ENCODE measurements at places on chromosomes 5 and 9. TPM values are rescaled to one million over a fixed set of nuclear protein-coding genes. Genes with fewer than 3 reads are reported as not detected.

GRCh38 chr5:83924171-83924570, 203.5 kb upstream of the HAPLN1 start:
- DNase-seq = no peak

The HMGXB3 gene
- 22.6 TPM for total RNA-seq

DNA sequence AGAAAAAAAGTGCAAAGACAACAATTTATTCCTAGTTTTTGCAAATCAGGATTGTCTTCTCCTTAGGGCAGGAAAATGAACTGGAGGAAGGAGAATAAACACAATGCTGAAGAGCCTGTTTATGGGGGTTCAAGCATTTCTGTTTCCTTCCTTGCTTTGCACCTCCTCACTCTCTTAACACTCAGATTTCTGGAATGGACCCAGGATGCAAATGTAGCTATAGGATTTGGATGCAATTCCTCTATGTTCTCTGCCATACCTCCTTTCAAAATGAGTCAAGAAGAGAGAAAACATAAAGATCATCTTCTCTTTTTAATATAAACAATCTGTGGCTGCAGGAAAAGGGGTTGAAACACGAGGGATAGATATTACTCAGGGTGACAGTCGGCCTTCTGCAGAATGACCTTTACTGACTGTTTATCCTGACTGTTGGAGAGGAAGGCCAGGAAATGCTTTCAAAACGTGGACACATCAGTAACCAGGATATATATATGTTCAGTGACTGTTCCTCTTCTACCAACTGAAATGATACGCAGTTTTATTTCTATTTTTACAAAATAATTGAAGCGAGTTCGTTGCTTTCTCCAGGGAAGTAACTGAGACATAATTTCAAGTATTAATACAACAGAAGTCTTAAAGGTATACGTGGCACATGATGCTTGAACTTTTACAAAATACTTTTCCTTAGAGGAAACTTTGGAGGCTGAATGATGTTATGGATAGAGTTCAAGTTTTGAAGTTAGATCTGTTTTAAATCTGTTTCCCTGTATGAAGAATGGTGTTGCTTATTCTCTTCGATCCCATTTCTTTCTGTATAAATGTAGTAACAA, 44.4 kb downstream of the ACTBL2 start:
- DNase-seq = no peak

DNA sequence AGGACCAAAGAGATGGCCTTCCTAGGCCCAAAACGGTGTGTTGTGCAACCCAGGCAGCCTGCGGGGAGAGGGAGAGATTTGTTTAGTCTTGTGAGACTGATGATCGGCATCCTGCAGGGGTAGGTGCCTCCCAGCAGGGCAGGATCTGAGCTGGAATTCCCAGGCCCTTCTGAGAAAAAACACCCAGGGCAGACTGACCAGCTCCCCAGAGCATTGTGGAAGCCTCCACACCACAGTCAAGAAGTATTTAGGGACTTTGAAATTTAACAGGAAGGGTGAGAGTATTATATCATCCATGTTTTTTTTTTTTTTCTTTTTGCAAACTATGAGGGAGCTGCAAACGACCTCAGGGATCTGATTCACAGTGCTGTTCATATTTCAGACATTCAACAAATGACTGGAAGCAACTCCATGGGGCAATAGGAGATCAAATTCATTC, 104.5 kb upstream of the LHFPL2 start:
- DNase-seq = no peak

- DNase-seq = no peak
These were observed 129.3 kb downstream of the SEMA6A start for GRCh38 chr5:116445311-116445710.

GRCh38 chr5:139058121-139058520, 140.0 kb downstream of the SIL1 start:
- DNase-seq = no peak

The OLFM1 gene
- 6.3 TPM for total RNA-seq

Data from body of pancreas (tissue), 4 donors.